Testis (tissue), 5 donors: ENCODE measurements at places on chromosomes 7 and 10. TPM values are rescaled to one million over a fixed set of nuclear protein-coding genes. Genes with fewer than 3 reads are reported as not detected.

DNA sequence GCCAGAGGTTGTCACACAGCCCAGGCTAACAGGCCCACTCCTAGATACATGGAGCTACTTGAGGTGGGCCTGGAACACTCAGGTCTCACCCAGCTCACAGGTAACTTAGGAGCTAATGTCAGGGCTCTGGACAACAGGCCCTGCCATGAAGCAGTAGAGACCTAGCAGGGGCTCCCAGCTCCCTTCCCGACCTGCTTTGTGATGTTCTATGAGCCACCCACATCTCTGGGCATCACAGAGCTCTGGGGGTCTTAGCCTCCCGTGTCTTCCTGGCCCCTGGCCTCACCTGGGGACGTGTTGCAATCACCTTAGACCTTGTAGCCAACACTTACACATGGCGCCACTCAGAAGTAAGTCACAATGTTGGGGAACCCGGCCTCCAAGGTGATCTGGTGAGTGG is 12.4 kb downstream of the WDFY4 start:
- DNase-seq: no peak

GRCh38 chr7:6516387-6516983 is 34.8 kb downstream of the GRID2IP start:
- DNase-seq: peak; percentile 91

- DNase-seq: no peak
Measured at GRCh38 chr7:43781726-43782607, 23.5 kb downstream of the BLVRA start.

DNA sequence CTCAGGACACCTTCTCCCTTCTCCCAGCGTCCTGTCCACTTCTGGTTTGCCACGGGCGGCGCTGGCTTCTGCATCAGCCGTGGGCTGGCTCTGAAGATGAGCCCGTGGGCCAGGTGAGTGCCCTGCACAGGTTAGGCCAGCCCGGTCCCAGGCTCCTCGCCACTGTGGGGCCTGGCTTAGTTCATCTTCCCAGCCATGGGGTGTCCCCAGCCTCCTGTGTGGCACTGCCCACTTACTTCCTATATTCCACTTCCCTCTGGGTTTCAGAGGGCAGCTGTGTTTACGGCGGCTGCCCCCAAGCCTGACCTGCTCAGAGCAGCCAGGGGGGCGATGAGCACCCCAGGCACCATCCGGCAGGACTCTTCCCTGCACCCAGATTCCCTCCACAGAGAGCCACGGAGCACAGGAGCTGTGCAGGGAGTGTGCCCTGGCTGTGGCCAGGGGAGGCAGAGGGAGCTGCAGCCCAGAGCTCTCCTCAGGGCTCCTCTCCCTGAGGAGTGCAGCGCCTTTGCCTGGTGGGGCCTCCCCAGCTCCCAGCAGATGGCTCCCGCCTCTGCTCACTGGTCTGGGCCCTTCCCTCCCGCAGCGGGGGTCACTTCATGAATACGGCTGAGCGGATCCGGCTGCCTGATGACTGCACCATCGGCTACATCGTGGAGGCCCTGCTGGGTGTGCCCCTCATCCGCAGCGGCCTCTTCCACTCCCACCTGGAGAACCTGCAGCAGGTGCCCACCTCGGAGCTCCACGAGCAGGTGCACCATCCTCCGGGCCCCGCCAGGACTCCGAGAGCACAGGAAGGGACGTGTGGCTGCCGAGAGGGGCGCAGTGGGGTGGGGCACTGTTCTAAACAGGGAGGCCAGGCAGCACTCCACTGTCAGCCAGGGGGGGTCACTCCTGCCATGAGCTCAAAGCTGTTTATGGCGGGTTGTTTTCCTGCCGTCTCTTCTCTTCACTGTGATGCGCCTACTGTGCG is 6.4 kb downstream of the LFNG start:
- no peak for DNase-seq

DNA sequence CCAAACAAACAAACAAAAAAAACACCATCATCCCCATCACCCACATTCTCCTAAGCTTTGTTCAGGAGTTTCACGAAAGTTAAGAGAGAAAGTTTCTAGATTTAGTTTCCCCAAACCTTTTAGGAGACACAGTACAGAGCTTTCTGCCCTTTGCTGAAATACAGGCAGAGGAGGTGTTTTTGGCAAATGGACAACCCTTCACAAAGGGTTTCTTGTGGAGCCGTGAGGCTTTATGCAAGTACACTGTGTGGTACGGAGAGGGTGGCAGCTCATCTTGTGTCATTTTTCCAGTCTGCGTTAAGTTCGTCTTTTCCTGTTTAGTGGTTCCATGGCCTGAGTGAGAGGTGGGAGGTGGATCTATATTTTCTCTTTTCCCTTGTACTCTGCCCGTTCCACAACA is 215.5 kb upstream of the PRKCQ start:
- peak; percentile 58 for DNase-seq

- DNase-seq: no peak
Measured at GRCh38 chr10:124616040-124616835, 127.9 kb downstream of the FAM53B start.

DNA sequence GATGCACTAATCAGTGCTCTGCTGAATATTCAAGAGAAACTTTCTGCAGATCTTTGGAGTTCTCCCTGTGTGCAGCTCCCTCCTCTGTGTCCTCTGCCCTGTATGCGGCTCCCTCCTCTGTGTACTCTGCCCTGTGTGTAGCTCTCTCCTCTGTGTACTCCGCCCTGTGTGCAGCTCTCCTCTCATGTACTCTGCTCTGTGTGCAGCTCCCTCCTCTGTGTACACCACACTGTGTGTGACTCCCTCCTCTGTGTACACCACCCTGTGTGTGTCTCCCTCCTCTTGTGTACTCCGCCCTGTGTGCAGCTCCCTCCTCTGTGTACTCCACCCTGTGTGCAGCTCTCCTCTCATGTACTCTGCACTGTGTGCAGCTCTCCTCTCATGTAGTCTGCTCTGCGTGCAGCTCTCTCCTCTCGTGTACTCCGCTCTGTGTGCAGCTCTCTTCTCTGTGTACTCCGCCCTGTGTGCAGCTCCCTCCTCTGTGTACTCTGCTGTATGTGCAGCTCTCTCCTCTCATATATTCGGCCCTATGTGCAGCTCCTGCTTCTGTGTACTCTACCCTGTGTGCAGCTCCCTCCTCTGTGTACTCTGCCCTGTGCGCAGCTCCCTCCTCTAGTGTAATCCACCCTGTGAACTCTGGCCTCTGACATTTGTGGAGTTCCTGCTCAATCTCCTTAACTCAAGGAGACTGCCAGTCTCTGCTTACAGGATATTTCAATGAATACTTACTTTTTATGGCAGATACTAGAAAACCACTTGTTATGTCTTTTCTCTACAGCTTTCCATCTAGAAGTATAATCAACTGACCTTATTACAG is 280.4 kb downstream of the GLRX3 start:
- no peak for DNase-seq

- no peak for DNase-seq
Measured at GRCh38 chr7:159049266-159050025, 95.2 kb downstream of the VIPR2 start.

GRCh38 chr10:100847440-100847839 is 65.3 kb upstream of the SLF2 start:
- DNase-seq: no peak

DNA sequence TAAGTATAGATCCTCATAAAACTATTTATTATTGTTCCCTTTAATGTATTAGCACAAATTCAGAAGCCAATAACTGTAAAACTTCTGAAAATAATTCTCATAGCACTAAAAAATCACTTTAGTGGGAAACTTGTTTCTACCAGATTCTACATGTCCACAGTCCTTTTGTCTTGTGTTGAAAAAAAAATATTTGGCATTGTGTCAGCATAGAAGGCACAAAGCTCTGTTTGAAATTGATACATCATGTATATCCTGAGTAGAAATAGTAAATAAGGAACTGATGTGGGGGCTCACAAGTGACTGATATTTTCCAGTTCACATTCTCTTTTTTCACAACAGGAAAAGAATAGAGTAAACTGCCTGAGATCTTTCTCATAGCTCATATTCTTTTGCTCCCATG is 134.6 kb downstream of the GRM3 start:
- no peak for DNase-seq

Gene FAM25G
- total RNA-seq: 3.9 TPM

Gene VIPR2
- 5.3 TPM for total RNA-seq

Gene MRLN
- not detected for total RNA-seq

Gene ZWINT
- total RNA-seq: 36.7 TPM

Gene ZNF804B
- total RNA-seq: 0.43 TPM
